ENCODE measurements at places on chromosomes 3 and 15.

GRCh38 chr3:119588112-119588511 is 8.8 kb downstream of the ADPRH start:
- no peak for DNase-seq

- no peak for DNase-seq
These were observed 19.5 kb downstream of the PRKCD start for GRCh38 chr3:53180305-53181023.

- DNase-seq: no peak
These were observed 1.1 kb upstream of the PLD1 start for GRCh38 chr3:171811295-171811912.

DNA sequence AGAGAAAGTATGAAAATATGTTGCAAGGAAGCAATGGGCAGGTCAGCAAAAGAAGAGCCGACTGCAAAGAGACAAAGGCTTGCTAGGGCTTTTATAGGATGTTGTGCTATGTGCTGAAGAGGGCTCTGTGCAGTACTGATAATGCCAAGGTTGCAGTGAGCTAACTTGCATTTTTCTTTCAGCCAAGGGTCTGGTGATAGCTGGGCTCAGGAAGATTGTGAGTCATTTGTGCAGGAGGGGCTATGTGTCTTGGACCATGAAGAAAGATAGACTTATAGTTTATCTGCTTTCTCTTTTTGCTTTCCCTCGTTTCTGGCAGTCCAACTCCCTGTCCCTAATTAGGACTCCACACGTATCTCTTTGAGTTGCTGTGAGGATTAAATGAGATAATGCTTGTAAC is 64.5 kb upstream of the LRIG1 start:
- no peak for DNase-seq

DNA sequence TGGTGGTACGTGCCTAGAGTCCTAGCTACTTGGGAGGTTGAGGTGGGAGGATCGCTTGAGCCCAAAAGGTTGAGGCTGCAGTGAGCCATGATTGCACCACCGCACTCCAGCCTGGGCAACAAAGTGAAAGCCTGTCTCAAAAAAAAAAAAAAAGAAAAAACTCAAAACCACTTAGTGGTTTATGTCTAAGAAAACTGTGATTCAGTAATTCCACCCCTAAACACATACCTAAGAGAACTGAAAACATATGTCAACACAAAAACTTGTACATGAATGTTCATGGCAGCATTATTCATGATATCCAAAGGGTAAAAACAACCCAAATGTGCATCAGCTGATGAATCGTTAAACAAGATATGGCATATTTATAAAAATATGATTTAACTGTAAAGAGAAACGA is 14.3 kb downstream of the SPG21 start:
- no peak for DNase-seq

GRCh38 chr15:60633426-60633968 is 154.6 kb upstream of the ICE2 start:
- DNase-seq: no peak

- no peak for DNase-seq
These were observed 277.4 kb upstream of the NR2E3 start for GRCh38 chr15:71532994-71533393.

GRCh38 chr3:25021816-25022215 is 406.2 kb upstream of the RARB start:
- DNase-seq: no peak

GRCh38 chr3:52696830-52697631 is 8.6 kb downstream of the GLT8D1 start:
- no peak for DNase-seq

DNA sequence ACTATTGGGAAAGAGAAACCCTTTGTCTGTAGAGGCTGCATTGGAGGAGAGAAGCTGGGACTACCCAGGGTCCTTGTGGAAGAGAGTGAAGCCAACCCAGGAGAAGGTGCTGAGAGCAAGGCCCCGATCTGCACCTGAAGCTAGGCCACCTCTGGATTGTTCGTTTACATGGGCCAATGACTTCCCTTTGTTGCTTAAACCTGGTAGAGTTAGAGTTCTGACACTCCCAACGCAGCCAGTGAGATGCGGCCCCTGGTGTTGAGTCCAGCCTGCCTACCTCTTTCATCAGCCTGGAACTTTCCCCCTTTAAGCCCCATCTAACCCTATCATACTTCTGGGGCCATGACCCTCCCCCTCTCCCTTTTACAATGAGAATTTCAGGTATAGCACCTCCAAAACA is 30.8 kb downstream of the CCDC13 start:
- no peak for DNase-seq

GRCh38 chr15:88894819-88895767 is at the start of gene HAPLN3:
TSS of gene HAPLN3 (minus strand) at chr15:88895544. CDS start at chr15:88887298, 8,246 bp downstream.
- no peak for DNase-seq

DNA sequence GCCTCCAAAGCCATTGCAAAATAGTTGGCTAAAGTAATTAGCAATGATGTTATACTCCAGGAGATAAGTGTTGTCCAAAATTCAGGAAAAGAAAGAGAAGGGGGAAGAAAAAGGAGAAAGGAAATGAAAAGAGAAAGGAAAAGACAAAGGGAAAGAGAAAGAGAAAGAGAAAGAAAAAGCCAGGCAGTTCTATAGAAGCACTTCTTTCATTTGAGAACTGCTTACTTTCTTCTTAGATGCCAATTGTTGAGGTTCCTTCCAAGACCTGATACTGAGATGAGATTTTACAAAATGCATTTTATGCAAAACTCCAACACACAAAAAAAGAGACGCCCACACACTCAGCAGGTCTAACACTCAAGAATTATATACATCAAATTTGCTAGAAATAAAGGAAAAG is 298.4 kb downstream of the KCNH8 start:
- DNase-seq: no peak

GRCh38 chr15:80747317-80748053 is 31.7 kb upstream of the CEMIP start:
- DNase-seq: no peak

GRCh38 chr3:58237941-58238681 is 519 bp downstream of the ABHD6 start:
- DNase-seq: peak; percentile 40

DNA sequence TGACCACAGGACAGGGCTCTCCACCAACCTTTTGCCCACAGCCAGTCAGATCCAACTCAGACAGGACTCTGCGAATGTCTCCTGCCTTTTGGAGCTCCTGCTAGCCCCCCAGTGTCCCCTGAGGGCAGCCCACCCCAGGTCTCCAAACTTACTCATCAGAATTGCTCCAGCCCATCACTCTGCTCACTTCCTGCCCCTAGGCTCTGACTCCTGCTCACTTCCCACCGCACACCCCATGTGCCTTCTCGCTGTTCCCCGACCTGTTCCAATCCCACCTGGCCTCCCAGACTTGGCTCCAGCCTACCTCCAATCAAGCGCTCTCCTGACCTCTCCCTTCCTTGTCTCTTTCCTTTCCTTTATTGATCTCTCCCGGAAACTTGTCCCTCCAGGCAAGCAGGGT is 5.9 kb upstream of the STRA6 start:
- no peak for DNase-seq

DNA sequence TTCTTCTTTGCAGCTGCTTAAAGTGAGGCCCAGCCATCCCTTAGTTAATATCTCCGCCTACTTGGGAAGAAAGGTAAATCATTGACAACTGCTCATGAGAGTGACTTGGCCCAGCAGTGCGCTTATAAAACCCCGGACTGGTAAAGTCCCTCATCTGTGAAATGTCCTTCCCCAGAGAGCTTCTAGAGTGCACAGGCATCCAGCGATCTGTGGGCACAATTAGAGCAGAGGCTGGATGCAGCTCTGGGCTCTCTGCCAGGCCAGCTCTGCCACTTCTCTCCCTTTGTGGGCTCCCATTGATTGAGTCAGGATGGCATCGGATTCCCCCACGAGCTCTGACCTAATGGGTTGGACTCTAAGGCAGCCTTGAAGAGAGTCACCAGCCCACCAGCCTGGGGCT is 219.0 kb upstream of the LINGO1 start:
- no peak for DNase-seq

GRCh38 chr3:189728915-189729314 is 97.7 kb downstream of the TP63 start:
- no peak for DNase-seq

DNA sequence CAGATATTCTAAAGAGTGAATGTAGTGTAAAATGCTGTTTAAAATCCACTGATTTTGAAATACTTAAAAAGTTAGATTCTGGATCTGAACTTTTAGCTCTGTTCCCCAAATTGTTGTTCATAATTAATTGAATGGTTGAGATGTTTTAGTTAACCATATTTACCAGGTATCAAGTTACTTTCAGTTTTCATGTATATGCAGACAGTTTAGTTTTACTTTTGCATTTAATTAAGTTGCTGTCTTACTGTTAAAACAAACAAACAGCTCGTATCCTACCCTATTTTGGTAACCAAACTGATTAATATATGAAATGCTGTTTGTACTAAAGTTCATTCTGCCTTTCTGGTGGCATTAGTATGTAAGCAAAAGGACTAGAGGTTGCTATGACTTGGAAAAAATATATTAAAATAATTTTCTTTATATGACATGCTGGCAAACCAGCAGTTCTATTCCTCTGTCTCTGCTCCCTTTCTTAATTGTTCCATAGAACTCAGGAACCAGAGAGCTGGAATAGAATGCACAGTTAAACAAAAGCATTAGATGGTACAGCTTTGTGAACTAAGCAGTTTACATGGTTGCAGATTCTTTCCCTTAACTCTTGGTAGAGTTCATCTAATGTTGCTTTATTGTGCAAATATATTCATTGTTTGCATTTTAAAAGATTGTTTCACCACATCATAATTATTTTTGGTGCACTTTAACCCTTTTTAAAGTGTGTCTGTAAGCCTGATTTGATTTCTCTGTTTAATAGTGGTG is 39.5 kb upstream of the SCAANT1 start:
- DNase-seq: no peak

GRCh38 chr15:89083246-89083645 is 5.0 kb upstream of the ABHD2 start:
- DNase-seq: no peak

All from GDM1 (cell line).